ENCODE measurements at places on chromosomes 12 and 14. TPM values are rescaled to one million over a fixed set of nuclear protein-coding genes. Genes with fewer than 3 reads are reported as not detected.

Gene TMEM179
- total RNA-seq: 1.0 TPM

Gene RDH12
- total RNA-seq: 0.52 TPM

Gene CEBPE
- under 0.01 TPM for total RNA-seq

Gene LPAR5
- 1.0 TPM for total RNA-seq
